T-helper 17 cell (primary cell): ENCODE measurements at places on chromosomes 7 and 10.

DNA sequence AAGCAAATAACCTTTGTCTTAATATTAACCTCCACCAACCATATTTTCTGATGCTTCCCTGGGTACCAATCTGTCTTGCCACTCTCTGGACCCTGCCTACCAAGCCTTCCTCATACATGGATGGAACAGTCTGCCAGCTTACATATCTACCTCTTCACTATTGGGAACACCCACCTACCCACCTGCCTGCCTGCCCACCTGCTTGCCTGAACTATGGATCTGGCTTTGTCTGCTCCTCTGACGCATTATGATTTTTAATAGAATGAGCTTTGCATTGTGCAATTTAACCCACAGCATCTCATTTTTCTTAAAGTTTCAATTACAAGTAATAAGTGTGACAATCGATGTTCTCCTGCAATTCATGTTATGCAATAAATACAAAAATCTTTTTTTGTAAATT is 137.9 kb upstream of the LSM8 start:
- no peak for DNase-seq

DNA sequence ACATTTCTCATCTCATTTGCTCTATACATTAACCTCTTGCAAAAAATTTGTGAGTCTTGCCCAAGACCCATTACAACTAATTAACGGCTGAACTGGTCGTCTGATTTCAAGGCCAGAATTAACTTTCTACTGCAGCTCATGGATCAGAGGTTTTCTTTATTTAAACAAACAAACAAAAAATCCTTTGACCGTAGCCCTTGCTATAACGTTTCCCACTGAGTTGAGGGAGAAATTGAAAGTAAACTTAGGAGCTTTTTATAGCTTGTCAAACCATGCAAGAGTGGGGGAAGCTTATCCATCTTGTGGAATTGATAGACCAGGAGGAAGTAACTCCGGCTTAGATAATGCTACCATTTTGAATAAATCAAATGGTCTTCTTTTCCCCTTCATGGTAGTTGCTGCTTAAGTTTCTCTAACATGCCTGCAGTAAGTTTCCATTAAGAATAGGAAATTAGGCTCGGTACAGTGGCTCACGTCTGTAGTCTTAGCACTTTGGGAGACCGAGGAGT is 3.3 kb downstream of the SRGN start:
- DNase-seq = no peak

- no peak for DNase-seq
Observed at GRCh38 chr7:98981701-98982100, 103.4 kb downstream of the TRRAP start.

DNA sequence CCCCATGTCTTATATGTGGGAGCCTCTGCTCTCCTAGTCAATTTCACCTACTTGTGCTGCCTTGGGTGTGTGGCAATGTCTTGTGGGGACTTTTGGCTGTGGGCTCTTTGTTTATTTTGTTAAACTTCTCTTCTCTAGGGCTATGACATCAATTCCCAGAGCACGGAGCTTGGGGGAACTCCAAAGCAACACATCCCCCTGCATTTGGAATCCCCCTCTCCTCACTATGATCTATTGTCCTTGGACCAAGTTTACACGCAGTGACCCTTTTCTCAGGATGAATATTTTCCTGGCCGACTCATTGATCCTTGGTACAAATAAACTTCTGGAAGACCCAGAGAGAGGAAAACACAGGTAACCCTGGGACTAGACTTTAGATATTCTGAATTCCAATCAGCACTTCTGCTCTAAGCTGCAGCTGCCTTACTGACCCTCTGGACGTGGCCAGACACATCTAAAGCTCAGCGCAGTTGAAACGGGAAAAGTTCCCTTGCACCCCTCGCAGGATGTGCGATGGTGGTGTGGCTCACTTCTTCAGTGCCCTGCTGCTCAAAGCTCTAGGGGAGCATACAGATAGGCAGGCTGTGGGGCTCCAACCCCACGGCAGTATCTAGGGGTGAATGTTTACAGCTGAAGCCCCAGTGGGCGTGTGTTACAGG is 110.8 kb downstream of the TMEM178B start:
- no peak for DNase-seq

DNA sequence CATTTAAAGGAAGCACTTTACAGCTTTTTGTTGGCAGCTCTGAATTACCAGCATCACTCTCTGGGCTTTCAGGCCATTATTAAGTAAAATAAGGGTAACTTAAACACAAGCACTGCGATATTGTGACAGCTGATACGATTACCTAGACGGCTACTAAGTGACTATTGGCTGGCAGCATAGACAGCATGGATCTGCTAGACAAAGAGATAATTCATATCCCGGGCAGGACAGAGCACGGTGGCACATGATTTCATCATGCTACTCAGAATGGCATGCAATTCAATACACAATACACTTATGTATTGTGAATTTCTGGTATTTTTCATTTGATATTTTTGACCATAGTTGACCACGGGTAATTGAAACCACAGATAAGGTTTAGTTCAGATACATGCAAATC is 522.0 kb upstream of the LRRN3 start:
- DNase-seq = no peak
